Thoracic aorta (tissue), 2 donors: ENCODE measurements at places on chromosomes 1 and 21. TPM values are rescaled to one million over a fixed set of nuclear protein-coding genes. Genes with fewer than 3 reads are reported as not detected.

DNA sequence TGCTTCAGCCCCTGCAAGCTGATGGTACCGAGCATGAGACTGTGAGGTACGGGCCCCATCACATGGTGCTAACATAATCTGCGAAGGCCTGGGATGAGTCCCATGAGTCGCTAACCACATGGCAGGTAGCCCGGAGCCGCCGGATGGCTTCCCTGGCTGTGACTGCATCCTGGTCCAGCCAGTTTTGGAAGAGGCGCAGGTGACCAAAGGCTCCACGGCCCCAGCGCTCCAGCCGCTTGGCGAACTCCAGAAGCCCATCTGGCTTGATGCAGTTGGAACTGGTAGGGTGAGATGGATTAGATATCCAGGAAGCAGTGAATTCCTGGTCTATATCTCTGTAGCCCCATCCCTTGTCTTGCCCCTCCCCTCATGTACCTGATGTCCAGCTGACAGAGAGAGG, 24.6 kb downstream of the LRRC41 start:
- no peak for DNase-seq
- H3K27ac ChIP-seq, result no peak overlapping the region
- no peak overlapping the region for H3K4me3 ChIP-seq
- no peaks in the 10 kb centered on the region for H3K4me1 ChIP-seq
- no peaks in the 10 kb centered on the region for H3K27me3 ChIP-seq
- H3K36me3 ChIP-seq, result peaks cover 29% of the 10 kb centered on the region

BEND5 gene
- 6.5 TPM for total RNA-seq

- peaks cover 5% of the 10 kb centered on the region for H3K4me1 ChIP-seq
- no peak overlapping the region for H3K27ac ChIP-seq
- H3K4me3 ChIP-seq, result no peak overlapping the region
- H3K36me3 ChIP-seq, result no peaks in the 10 kb centered on the region
- DNase-seq, result no peak
Measured at GRCh38 chr1:41448821-41449220, 35.7 kb downstream of the EDN2 start.

DNA sequence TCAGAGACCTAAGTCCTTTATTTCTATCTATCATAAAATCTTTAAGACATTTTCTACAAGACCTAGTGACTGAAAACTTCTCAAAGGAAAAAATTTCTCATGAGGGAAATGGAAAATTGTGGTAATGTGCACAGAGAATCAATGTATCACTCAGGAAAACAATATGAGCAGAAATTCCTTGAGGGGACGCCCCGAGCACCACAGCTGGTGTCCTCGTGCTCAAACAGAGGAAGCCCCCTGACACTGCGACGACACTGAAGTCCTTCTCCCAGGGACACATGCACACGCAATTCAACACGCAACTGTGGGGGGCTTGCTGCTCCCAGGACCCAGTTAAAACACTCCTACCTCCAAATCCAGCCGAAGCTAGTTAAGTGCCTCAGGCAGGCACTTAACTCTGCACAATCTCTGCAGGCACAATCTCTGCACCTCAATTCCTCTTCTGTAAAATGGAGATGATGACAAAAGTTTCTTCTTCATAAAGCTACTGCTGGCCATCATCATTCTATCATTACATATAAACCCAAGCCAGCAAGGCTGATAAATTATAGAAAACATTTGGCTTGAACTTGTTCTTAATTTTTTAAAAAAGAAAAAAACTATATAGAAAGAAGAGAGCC, 16.0 kb downstream of the ZBTB17 start:
- no peak overlapping the region for H3K4me3 ChIP-seq
- no peak for DNase-seq
- H3K27me3 ChIP-seq, result no peaks in the 10 kb centered on the region
- peaks cover 18% of the 10 kb centered on the region for H3K4me1 ChIP-seq
- no peak overlapping the region for H3K27ac ChIP-seq

- no peak overlapping the region for H3K4me3 ChIP-seq
- H3K27me3 ChIP-seq, result no peaks in the 10 kb centered on the region
- no peaks in the 10 kb centered on the region for H3K36me3 ChIP-seq
- DNase-seq, result no peak
- no peaks in the 10 kb centered on the region for H3K4me1 ChIP-seq
Measured at GRCh38 chr1:151553659-151554058, 13.6 kb downstream of the TUFT1 start.

CELA3A gene
- 2.0 TPM for total RNA-seq

DNA sequence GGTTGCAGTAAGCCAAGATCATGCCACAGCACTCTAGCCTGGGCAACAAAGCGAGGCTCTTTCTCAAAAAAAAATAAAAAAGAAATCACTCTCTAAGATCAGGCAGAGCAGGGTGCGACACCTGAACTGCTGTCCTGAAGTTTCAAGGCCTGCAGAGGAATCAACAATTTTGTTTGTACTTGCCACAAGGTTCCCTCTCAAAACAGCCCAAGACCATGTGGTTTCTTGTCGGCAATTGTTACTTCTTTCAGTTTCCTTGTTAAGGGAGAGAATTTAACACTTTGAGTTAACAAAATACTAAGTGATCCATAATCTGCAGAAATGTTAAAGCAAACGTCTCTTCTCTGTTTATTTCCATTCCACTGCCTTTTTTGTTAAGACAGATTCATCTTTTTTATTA, 36.5 kb downstream of the MACO1 start:
- H3K4me1 ChIP-seq, result peaks cover 44% of the 10 kb centered on the region
- no peak overlapping the region for H3K27ac ChIP-seq
- no peaks in the 10 kb centered on the region for H3K36me3 ChIP-seq
- H3K4me3 ChIP-seq, result no peak overlapping the region
- no peak for DNase-seq
- H3K27me3 ChIP-seq, result no peaks in the 10 kb centered on the region

GRCh38 chr1:180974236-180974635, 48.4 kb downstream of the STX6 start:
- no peak overlapping the region for H3K4me3 ChIP-seq
- no peak for DNase-seq
- H3K27ac ChIP-seq, result no peak overlapping the region
- H3K36me3 ChIP-seq, result peaks cover 39% of the 10 kb centered on the region
- H3K4me1 ChIP-seq, result peaks cover 4% of the 10 kb centered on the region
- no peaks in the 10 kb centered on the region for H3K27me3 ChIP-seq

DNA sequence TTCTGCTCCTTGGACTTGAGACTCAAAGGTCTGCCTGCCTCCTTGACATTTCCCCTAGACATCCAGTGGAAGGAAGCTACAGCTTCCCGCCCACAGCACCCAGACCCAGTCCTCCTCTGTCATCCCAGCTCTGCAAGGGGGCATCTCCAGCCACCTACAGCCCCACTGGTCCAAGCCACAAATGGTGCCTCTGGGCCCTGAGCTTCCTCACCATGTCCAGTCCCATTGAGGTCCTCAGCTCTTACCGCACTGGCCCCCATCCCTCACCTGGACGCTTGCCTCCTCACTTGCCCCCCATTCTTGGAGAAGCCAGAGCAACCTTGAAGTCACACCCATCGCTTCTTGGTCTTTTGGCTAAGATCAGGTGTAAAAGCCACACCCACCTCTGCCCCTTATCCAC, 13.2 kb downstream of the PODN start:
- no peaks in the 10 kb centered on the region for H3K4me1 ChIP-seq
- H3K36me3 ChIP-seq, result no peaks in the 10 kb centered on the region
- no peak overlapping the region for H3K4me3 ChIP-seq
- H3K27me3 ChIP-seq, result no peaks in the 10 kb centered on the region
- no peak for DNase-seq

DNA sequence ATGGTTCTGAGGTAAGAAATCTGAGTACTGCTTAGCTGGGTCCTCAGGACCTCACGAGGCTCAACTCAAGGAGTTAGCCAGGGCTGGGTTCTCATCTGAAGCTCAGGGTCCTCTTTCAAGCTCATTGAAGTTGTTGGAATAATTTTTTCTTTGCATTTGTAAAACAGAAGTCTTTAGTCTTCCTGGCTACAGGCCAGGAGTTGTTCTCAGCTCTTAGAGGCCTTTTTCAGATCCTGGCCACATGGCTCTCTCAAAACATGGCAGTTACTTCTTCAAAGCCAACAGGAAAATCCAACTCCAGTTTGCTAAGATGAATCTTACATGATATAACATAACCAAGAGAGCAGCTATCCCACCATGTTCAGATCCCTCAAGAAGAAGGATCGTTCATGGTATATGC, 92.3 kb upstream of the CHODL start:
- no peaks in the 10 kb centered on the region for H3K4me1 ChIP-seq
- no peaks in the 10 kb centered on the region for H3K27me3 ChIP-seq
- no peak overlapping the region for H3K27ac ChIP-seq
- no peak overlapping the region for H3K4me3 ChIP-seq
- DNase-seq, result no peak
